ENCODE measurements at places on chromosomes 6 and 20.
A peak's percentile ranks its signal among the peaks of the same experiment; 100 is the strongest.

GRCh38 chr6:36755435-36756348, 58.1 kb downstream of the RAB44 start:
- peaks cover 42% of the 10 kb centered on the region for H3K4me1 ChIP-seq
- no peaks in the 10 kb centered on the region for H3K27me3 ChIP-seq
- no peak overlapping the region for H3K4me3 ChIP-seq
- H3K27ac ChIP-seq = no peak overlapping the region
- DNase-seq = no peak

GRCh38 chr20:10216146-10216791, 2.4 kb upstream of the SNAP25 start:
- no peak overlapping the region for H3K27ac ChIP-seq
- H3K36me3 ChIP-seq = no peaks in the 10 kb centered on the region
- no peak for DNase-seq
- H3K4me1 ChIP-seq = peaks cover 6% of the 10 kb centered on the region
- H3K27me3 ChIP-seq = peaks cover 13% of the 10 kb centered on the region
- H3K4me3 ChIP-seq = no peak overlapping the region

GRCh38 chr6:36649701-36650484, 28.6 kb upstream of the CDKN1A start:
- H3K36me3 ChIP-seq = no peaks in the 10 kb centered on the region
- H3K27me3 ChIP-seq = no peaks in the 10 kb centered on the region
- no peak overlapping the region for H3K27ac ChIP-seq
- peaks cover 24% of the 10 kb centered on the region for H3K4me1 ChIP-seq

DNA sequence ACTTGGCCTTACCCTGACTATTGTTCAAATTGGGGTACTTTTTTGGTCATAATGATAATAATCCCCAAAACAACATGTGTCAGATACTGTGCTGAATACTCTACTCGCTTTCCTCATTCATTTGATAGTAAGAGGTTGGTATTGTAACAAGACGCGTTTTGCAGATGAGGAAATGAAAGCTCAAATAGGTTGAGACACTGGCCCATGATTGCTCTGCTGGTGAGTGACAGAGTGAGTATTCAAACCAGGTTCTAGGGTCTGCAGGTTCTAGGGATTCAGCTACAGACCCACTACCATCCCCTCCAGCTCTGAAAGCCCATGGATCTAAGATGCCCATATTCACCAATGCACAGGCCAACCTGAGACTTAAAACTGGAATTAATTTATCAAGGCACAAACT, 1.3 kb upstream of the ENPP4 start:
- H3K4me3 ChIP-seq = peak overlapping the region; percentile 86
- H3K36me3 ChIP-seq = no peaks in the 10 kb centered on the region
- H3K27me3 ChIP-seq = no peaks in the 10 kb centered on the region
- H3K27ac ChIP-seq = no peak overlapping the region

- no peaks in the 10 kb centered on the region for H3K36me3 ChIP-seq
- no peak for DNase-seq
- H3K4me1 ChIP-seq = no peaks in the 10 kb centered on the region
- H3K27me3 ChIP-seq = no peaks in the 10 kb centered on the region
- no peak overlapping the region for H3K4me3 ChIP-seq
Observed at GRCh38 chr6:83354747-83355146, 76.1 kb downstream of the ME1 start.

GRCh38 chr20:30506100-30506499, 751.4 kb upstream of the DEFB115 start:
- H3K4me1 ChIP-seq = no peaks in the 10 kb centered on the region
- no peak for DNase-seq
- no peak overlapping the region for H3K27ac ChIP-seq
- no peak overlapping the region for H3K4me3 ChIP-seq
- no peaks in the 10 kb centered on the region for H3K36me3 ChIP-seq

DNA sequence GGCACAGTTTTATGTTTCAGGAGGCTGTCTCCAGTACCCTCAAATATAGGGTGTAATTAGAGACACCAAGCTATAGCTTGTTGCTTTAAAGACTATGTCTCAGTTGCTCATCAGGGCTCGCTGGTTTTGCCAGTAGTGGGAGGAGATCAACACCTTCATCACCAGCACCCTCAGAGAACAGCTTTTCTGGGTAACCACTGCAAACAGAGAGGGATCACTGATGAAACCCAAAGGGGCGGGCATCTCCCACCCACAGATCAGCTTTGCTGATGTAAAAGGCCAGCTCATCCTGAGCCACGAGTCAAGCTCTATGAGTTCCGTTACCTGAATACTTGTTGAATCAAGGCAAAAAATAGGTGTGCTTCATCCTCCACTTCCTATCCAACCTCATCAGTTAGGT, 187.7 kb downstream of the AIG1 start:
- DNase-seq = no peak

DNA sequence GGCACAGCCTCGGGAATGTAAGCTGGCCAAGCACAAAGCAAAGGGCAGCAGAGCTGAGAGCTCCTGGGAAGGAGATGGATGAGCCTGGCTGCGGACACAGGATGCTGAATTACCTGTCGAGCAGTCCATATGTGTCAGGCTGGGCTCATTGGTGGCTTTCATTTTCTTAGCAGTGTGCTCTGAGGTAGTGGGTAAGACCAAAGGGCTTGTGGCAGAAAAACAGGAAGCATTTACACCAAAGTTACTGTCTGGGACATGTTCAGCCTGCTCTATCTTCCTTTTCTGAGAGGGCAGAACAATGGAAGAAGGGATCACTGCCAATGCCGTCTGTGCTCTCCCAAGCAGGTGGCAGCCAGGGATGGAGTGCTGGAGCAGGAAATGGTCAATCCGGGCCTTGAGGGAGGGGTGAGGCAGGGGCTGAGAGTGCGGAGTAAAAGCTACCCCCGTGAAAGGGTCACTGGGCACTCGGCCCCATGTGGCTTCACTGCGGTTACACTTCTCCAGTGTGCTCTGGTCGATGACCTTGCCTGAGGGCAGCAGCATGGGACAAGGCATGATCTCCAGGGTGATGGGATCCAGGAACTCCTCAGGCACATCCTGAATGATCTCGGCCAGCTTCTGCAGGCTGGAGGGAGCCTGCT, 36.9 kb upstream of the AVP start:
- peaks cover 7% of the 10 kb centered on the region for H3K36me3 ChIP-seq
- no peaks in the 10 kb centered on the region for H3K27me3 ChIP-seq
- peaks cover 4% of the 10 kb centered on the region for H3K4me1 ChIP-seq
- no peak overlapping the region for H3K4me3 ChIP-seq
- no peak overlapping the region for H3K27ac ChIP-seq

- H3K36me3 ChIP-seq = no peaks in the 10 kb centered on the region
- H3K27ac ChIP-seq = no peak overlapping the region
- no peak overlapping the region for H3K4me3 ChIP-seq
- no peaks in the 10 kb centered on the region for H3K27me3 ChIP-seq
Observed at GRCh38 chr6:160775792-160776580, 73.9 kb downstream of the PLG start.

Data from HCT116 (cell line).